ENCODE measurements at places on chromosomes 12 and 14. TPM values are rescaled to one million over a fixed set of nuclear protein-coding genes. Genes with fewer than 3 reads are reported as not detected.
A peak's percentile ranks its signal among the peaks of the same experiment; 100 is the strongest.

- H3K27me3 ChIP-seq: peaks cover 54% of the 10 kb centered on the region
- H3K36me3 ChIP-seq: no peaks in the 10 kb centered on the region
- H3K27ac ChIP-seq: no peak overlapping the region
- H3K4me1 ChIP-seq: peaks cover 25% of the 10 kb centered on the region
Observed at GRCh38 chr14:38209572-38210557, 2.2 kb downstream of the SSTR1 start.

DNA sequence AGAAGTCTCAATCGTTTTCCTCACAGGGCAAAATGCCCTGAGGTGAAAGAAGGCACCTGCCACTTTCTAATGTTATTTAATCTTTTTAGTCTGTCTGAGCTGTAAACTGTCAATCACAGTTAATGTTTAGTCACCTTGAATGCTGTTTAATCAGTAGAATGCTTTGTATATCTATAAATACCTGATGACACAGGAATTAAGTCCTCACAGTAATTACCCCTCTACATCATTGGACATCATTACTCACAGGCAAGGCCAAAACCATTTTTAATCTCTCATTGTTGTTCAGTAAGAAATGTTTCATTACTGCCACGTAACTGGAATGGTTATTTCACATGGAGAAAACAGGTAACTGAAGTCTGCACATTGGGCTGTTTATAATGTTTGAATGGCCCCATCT is 178.8 kb downstream of the EXOC5 start:
- peaks cover 7% of the 10 kb centered on the region for H3K27me3 ChIP-seq
- no peak for DNase-seq
- H3K36me3 ChIP-seq: no peaks in the 10 kb centered on the region

SLC48A1 gene
- 16.2 TPM for total RNA-seq

DNAJC22 gene
- not detected for total RNA-seq

DNA sequence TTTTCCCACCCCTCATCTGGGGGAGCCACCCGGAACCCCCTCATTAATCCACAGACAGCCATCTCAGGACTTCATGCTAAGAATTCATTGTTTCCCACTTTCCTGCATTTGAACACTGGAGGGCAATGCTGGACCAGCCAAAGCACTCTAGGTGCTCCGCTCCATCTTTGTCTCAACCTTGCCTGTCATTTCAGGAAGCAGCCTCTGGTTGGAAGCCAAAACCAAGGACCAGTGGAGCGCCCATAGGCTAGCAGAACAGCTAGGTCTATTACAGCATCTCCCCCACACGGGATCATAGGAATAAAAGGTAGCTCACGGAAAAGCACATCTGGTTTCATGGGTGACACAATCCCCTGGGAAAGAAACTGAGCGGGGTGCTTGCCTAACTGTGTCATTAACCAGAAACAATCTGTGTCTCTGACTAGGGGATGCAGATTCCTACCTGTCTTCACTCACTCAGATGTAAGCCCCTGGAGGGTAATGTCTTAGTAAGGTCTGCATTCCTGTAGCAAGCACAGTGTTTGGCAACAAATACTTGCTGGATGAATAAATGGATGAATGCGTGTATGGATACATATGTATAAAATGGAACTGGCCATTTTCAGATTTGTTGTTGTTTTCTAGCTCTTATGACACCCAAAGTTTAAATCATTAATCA is 197.0 kb downstream of the DAD1 start:
- H3K36me3 ChIP-seq: no peaks in the 10 kb centered on the region
- no peaks in the 10 kb centered on the region for H3K27me3 ChIP-seq
- no peak overlapping the region for H3K27ac ChIP-seq
- DNase-seq: no peak

DAO gene
- total RNA-seq: not detected

LBHD2 gene
- total RNA-seq: not detected

DNA sequence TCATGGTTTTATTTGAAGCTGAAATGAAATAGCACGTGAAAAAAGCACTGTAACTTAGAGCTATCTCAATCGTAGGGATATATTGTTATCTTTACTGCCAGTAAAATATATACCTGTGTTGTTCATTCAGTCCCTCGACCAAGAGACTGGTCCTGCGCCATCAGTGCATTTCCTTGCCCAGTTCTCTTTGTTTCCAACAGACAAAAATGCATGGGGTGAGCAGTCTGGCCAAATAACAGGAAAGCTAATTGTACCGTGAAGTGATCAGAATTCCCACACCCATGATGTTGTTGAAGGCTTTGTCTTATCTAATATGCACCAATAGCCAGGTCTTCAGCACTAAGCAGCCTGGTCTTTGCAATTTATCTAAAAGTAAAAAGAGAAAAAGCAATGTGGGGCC is 477.1 kb upstream of the GARIN6 start:
- H3K36me3 ChIP-seq: no peaks in the 10 kb centered on the region
- DNase-seq: no peak
- H3K27me3 ChIP-seq: no peaks in the 10 kb centered on the region

- H3K27me3 ChIP-seq: peaks cover 2% of the 10 kb centered on the region
- H3K4me1 ChIP-seq: no peaks in the 10 kb centered on the region
- H3K4me3 ChIP-seq: no peak overlapping the region
Observed at GRCh38 chr12:71492604-71493003, 53.0 kb downstream of the LGR5 start.

GRCh38 chr14:74577247-74577947 is 34.6 kb downstream of the LTBP2 start:
- H3K27ac ChIP-seq: no peak overlapping the region
- no peaks in the 10 kb centered on the region for H3K36me3 ChIP-seq
- H3K4me3 ChIP-seq: no peak overlapping the region
- H3K27me3 ChIP-seq: no peaks in the 10 kb centered on the region
- H3K4me1 ChIP-seq: peaks cover 41% of the 10 kb centered on the region
- no peak for DNase-seq

DNA sequence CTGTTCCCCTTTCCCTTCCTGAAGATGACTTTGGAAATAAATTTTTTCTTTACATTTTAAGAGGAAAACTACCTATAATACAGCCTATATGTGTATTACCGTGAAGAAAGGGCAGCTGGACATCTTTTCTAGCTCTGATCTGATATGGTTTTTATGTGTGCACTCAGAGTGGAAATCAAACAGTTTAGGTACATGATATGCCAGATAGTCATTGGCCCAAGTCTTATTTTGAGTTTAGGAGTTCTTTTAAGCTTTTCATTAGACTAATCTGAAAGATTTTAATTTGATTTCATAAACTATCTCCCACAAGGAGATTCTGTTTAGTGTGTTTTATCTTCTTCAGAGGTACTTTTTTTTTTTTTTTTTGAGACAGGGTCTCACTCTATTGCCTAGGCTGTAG is 48.8 kb downstream of the KIAA0586 start:
- H3K4me3 ChIP-seq: no peak overlapping the region
- H3K4me1 ChIP-seq: no peaks in the 10 kb centered on the region
- DNase-seq: no peak

- H3K27me3 ChIP-seq: no peaks in the 10 kb centered on the region
- DNase-seq: no peak
- H3K4me3 ChIP-seq: peak overlapping the region; percentile 5
- H3K36me3 ChIP-seq: peaks cover 2% of the 10 kb centered on the region
- no peak overlapping the region for H3K27ac ChIP-seq
Observed at GRCh38 chr14:49908433-49908782, 15.5 kb downstream of the ARF6 start.

DNA sequence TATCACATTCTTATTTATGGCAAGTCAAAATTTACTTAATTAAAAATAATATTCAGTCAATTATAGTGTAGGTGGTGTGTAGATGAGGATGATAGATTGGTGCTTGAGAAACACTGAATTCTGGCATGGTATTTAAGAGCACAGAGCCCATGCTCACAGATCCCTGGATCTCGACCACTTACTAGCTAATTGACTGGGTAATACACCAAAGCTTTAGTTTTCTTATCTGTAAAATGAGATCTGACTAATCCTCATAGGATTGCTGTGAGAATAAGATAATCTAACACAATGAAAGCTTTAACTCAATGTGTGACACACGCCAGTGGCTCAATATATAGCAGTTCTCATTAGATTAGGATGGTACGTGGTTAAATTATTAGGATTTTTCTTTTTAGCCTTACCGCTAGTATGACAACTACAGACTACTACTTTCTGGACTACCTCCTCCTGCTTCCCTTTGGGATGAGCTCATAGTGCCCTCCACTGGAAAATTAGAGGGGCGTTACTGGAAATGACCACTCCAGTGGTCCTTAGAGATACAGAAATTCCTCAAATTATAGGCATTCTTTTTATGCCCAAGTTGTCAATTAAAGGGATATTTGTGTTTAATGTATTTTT is 482.8 kb upstream of the TBX3 start:
- H3K36me3 ChIP-seq: no peaks in the 10 kb centered on the region
- H3K4me3 ChIP-seq: no peak overlapping the region
- no peaks in the 10 kb centered on the region for H3K27me3 ChIP-seq
- no peak for DNase-seq

SERPINA10 gene
- total RNA-seq: not detected

PIWIL1 gene
- total RNA-seq: not detected

GRCh38 chr12:129186952-129187351 is 333.7 kb downstream of the GLT1D1 start:
- H3K27me3 ChIP-seq: no peaks in the 10 kb centered on the region
- H3K4me1 ChIP-seq: no peaks in the 10 kb centered on the region
- no peaks in the 10 kb centered on the region for H3K36me3 ChIP-seq

DNA sequence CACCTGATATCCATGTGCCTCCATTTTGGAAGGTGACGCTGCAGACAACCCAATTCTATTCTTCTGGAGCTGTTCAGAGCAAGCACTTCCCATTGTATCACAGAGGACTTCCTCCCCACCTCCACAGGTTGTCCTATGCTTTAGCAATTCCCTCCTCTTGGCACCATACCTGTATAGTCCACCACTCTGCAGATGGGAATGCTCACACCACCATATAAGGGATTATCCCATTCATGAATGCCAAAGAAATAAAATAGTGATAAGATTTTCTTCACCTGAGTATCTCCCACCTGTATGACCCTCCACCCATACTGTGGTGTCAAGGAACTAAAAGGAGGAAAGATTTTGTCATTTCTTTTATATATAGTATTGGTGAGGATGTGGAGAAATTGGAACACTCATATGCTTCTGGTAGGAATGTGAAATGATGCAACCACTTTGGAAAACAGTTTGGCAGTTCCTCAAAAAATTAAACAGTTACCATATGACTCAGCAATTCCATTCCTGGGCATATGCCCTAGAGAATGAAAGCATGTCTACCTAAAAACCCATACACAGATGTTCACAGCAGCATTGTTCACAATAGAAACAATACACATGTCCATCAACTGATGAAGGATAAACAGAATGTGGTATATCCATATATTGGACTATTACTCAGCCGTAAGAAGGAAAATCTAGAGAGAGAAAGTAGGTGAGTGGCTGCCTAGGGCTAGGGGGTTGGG is 75.2 kb downstream of the FIGNL2 start:
- no peaks in the 10 kb centered on the region for H3K27me3 ChIP-seq
- H3K4me3 ChIP-seq: no peak overlapping the region
- no peak for DNase-seq
- no peaks in the 10 kb centered on the region for H3K36me3 ChIP-seq
- H3K4me1 ChIP-seq: no peaks in the 10 kb centered on the region

DNA sequence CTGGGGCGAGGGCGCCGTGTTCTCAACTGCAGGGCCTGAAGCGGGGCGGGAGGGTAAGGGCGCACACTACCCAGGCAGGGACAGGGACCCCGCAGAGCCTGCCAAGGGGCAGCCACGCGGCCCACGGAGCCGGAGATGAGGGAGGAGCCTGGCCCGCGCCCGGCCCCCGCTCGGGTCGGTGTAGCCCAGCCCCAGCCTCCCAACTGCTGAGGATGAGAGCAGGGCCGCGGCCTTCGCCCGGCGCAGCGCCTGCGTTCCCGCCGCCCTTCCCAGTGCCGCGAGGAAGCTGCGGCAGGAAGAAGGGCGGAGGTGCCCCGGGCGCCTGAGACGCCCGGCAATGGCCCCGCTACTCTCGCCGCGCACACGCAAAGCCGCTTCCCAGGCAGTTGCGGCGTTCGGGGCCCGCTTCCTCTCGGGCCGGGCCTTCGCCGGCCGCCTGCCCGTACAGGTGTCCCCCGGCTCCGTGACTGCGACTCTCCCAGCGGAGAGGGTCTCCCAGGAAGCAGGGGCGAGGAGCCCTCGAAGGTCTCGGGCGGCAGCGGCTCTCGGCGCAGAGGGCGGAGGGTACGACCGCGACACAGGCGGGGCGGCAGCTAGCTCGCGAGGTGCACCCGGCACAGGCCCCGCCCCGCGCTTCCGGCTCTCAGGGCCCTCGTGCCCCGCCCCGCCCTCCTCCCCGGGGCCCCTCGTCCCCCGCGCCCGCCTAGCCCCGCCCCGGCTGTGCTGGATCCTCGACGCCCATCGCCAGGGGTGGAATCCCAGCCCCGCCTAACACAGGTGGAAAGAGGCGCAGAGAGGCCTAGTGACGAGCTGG is 24.8 kb upstream of the YY1 start:
- DNase-seq: peak; percentile 95
- H3K27ac ChIP-seq: peak overlapping the region; percentile 89
- peak overlapping the region; percentile 75 for H3K4me3 ChIP-seq
- H3K27me3 ChIP-seq: no peaks in the 10 kb centered on the region

ESPL1 gene
- total RNA-seq: 77.2 TPM

CD4 gene
- total RNA-seq: 290 TPM

GRCh38 chr14:24368562-24369252 is 723 bp downstream of the NFATC4 start:
- H3K27ac ChIP-seq: no peak overlapping the region
- H3K36me3 ChIP-seq: no peaks in the 10 kb centered on the region
- peak; percentile 24 for DNase-seq

STXBP6 gene
- total RNA-seq: not detected

DNA sequence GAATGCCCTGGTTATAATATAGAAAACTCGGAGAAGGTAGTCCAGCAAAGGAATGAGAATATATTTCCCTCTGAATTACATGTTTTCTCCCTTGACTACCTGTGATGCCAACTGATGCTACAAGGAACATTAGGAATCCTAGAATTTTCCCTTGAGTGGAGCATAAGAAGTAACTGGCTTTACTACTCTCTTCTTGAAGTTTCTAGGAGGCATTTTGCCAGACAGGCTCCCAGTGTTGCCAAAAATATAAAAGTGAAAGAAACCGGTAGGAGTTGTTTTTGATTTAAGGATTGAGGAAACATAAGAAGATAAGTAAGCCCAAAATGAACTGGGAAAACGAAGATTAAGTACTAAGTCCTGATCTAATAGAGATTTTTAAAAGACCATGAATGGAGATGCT is 693.4 kb downstream of the NOVA1 start:
- no peak overlapping the region for H3K27ac ChIP-seq
- H3K4me1 ChIP-seq: no peaks in the 10 kb centered on the region

GZMB gene
- 2,294 TPM for total RNA-seq

TAS2R30 gene
- 0.95 TPM for total RNA-seq

CLEC1A gene
- not detected for total RNA-seq

DNA sequence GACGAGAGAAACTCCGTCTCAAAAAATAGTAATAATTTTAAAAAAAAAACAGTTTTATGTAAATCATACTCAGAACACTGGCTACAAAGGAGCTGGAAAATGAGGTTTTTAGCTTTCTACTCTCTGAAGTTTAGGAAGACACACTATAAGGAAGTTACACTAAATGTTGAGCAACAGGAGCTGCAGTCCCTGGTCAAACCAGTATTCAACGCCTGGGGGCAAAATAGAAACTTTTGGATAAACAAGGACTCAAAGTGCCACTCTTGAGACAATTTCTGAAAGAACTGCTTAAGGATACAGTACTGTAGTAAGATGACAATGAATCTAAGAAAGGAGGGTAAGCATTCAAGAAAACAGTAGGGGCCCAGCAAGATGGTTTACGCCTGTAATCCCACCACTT is 29.3 kb downstream of the ACTR6 start:
- no peak for DNase-seq
- H3K4me3 ChIP-seq: no peak overlapping the region
- H3K27ac ChIP-seq: no peak overlapping the region
- H3K27me3 ChIP-seq: no peaks in the 10 kb centered on the region
- H3K36me3 ChIP-seq: peaks cover 12% of the 10 kb centered on the region

Measured in activated CD4-positive, alpha-beta memory T cell treated with anti-CD3 and anti-CD28 coated beads for 36 hours (primary cell).